Spinal cord (tissue), 10 donors: ENCODE measurements at places on chromosomes 13 and 19. TPM values are rescaled to one million over a fixed set of nuclear protein-coding genes. Genes with fewer than 3 reads are reported as not detected.
A peak's percentile ranks its signal among the peaks of the same experiment; 100 is the strongest.

DNA sequence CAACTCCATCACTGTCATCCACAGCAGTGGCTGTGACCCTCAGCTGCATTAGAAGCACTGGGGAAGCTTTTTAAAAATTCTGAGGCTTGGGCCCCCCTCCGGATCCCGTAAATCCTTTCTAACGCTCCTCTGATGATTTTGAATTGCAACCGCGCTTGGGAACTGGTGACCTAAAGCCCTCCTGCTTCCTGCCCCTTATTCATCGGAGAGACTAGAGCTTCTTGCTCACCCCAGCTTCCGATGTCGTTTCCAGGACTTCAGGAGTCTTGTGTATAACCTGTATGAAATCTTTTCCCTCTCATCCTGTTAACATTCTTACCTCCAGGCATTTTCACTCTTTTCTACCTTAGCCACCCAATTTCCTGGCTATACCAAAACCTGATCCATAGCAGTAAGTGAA lies 14.8 kb downstream of the ZAR1L start:
- no peak for DNase-seq

GRCh38 chr13:90773681-90774080 lies 573.8 kb upstream of the MIR17HG start:
- DNase-seq = peak; percentile 37

GRCh38 chr19:38975214-38975860 lies at the start of gene FBXO17:
FBXO17 (minus strand) TSS chr19:38975742; CDS start chr19:38950319, 25,423 bp downstream.
- DNase-seq = no peak

DNA sequence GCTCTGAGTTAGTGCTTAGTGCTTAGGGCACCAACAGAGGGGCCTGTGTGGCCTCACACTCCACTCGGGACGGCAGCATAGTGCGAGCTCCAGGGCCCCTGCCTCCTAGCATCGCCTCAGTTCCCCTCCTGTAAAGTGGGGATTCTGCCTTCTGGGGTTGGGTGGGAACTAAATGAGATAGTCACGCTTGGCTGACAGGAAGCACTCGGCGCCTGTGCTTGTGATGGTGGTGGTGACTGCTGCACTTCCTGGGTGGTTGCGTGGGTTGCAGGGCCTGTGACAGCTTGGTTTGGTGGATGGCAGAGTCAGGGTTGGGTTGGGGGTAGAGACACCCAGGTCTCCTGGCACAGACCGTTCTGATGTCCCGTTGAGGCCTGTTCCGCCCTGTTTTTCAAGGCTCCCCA lies 7.7 kb downstream of the PLEKHF1 start:
- no peak for DNase-seq

GRCh38 chr13:27708325-27708724 lies 84.0 kb upstream of the GSX1 start:
- DNase-seq = no peak

- no peak for DNase-seq
These were observed 31.5 kb upstream of the MAP3K10 start for GRCh38 chr19:40159744-40160143.

DNA sequence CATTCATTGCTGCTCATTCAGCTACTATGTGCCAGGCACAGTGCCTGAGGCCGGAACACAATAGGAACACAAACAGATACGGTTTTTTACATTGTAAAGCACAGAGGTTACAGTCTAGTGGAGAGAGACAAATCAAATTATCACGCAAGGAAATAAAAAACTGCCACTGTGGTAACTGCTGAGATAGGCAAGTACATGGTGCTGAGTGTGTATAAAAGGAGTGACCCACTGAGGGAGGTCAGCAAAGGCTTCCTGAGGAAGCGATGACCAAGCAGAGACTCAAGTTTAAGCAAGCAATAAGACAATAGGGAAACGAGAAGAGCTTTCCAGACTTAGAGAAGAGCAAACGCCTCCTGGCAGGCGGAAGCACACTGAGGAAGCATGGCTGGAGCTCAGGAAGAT lies 56.4 kb downstream of the NUFIP1 start:
- DNase-seq = no peak

- no peak for DNase-seq
These were observed 33.7 kb downstream of the ZNF493 start for GRCh38 chr19:21430675-21431074.

DNA sequence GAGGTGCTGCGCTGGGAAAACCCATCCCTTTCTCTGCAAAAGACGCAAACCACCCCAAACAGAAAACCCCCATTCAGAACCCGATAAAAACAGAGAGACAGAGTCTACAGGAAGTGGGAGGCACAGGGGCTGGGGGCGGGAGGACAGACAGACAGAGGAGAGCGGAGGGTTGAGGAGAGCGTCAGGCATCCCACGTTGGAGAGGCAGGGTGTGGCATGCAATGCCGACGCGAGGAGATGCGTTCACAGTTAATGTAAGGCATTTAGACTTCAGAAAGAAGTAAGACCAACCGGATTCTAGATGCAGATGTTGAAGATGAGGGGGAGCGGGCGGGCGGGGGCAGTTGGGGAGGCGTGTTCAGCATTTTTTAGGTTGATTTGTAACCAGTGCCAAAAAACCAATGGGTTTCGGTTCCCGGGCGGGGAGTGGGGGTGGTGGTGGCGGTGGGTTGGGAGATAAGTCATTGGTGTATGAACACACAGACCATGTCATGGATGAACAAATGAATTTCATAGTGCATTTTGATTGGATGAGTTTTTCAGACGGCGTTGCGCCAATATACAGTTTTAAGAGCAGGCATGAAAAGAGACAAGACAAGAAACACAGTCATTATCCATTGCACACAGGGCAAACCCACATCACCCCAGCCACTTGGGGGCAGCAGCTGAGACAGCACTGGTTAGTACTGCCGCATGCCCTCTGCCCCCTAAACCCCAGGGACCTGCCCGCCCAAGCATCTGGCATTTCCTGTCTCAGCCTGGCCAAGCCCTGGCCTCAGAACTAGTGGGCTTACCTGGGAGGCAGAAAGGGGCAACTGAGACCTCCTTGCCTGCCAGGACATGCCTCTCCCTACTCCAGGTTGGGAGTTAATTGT lies 91.3 kb downstream of the IER2 start:
- no peak for DNase-seq

GRCh38 chr13:97724450-97724849 lies 229.0 kb upstream of the IPO5 start:
- no peak for DNase-seq

DNA sequence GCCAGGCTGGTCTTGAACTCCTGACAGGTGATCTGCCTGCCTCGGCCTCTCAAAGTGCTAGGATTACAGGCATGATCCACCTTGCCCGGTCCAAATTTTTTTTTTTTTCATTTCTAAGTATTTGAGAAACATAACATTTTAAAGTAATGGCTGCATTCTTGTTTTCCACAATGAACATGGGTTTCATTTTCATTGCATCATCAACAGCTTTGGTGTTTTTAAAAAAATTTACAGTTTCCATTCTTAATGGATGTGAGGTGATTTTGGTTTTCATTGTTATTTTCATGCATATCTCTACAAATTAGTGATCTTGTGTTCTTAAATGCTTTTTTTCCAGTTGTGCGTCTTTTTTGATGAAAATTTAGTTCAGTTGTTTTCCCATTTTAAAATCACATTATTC lies 27.5 kb downstream of the ZNF429 start:
- DNase-seq = no peak

GRCh38 chr19:4472174-4472974 lies at the start of gene HDGFL2:
HDGFL2 (plus strand) TSS chr19:4472297; CDS start chr19:4472351, 54 bp downstream.
- DNase-seq = no peak

DNA sequence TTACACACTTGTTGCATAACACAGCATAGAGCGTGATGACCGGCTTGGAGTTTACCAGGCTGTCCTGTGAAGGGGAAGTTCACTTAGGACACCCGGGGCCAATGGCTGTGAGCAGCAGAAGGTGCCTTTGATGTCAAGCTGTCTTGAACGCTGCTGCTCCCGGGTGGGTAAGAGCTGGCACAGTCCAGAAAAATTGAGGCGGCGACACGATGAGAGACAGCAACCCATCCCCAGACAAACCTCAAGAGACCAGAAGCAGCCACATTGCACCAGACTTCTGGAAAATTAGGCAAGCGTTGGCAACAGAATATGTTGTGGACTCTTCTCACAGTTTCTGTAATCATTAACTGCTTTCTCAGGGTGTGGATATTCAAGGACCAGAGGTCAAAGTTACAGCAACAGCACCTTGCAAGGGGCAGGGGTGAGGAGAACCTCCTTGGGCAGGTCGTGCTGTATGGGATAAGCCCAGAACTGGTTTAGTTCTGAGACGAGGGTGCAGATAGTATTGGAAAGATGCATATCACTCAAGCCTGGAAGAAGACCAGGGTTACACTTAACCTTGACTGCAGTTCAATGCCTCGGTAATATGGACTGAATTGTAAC lies 10.1 kb downstream of the NFILZ start:
- DNase-seq = no peak

GRCh38 chr19:2048959-2049740 lies 1.9 kb downstream of the MKNK2 start:
- DNase-seq = no peak

- DNase-seq = no peak
These were observed 8.0 kb downstream of the PTH2 start for GRCh38 chr19:49415102-49415809.

GRCh38 chr13:79003989-79004898 lies 345.3 kb upstream of the OBI1 start:
- no peak for DNase-seq

DNA sequence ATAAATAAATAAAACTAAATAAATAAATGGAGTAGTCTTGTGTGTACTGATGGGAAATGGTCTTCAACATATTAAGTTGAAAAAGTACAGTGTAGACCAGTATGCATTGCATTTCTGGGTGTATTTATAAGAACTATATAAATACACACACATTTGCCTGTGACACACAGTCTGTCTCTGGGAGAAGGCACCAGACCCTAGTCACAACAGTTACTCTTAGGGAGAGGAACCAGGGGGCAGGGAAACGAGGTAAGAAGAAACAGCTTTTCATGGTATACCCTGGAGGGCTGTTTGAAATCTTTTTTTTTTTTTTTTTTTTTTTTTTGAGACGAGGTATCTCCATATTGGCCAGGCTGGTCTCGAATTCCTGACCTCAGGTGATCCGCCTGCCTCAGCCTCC lies 2.8 kb upstream of the S1PR2 start:
- no peak for DNase-seq

DNA sequence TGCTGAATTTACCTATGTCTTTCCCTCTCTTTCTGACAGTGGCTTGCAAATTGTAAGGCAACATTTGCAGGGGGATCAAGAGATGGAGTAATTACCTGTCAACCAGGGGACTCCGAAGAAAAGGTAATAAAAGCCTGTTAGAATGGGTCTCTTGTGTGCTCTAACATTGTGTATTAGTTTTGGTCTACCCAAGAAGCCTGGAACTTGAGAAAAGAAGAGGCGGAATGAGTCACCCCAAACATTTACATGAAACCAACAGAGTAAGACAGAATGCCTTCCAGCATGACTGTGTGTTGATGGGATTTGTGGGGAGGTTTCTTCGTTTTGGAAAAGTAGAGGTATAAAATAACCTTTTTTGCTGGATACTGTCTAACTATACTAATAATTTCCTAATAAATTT lies 36.7 kb downstream of the ZAR1L start:
- DNase-seq = no peak

Gene KLC3
- polyA plus RNA-seq = 1.4 TPM

Gene ACP7
- polyA plus RNA-seq = 0.27 TPM

Gene C19orf33
- polyA plus RNA-seq = 13.5 TPM

Gene LILRA1
- polyA plus RNA-seq = 0.72 TPM

Gene PRMT1
- 221 TPM for polyA plus RNA-seq

Gene TEX29
- polyA plus RNA-seq = 0.75 TPM

Gene IL17D
- 76.7 TPM for polyA plus RNA-seq

Gene ACTN4
- polyA plus RNA-seq = 297 TPM

Gene LENG1
- polyA plus RNA-seq = 11.8 TPM

Gene TSHZ3
- 38.0 TPM for polyA plus RNA-seq

Gene PRR36
- polyA plus RNA-seq = 59.7 TPM

Gene SLC8A2
- polyA plus RNA-seq = 37.5 TPM

Gene VAV1
- polyA plus RNA-seq = 6.0 TPM
